NCI-H2107 (cell line): ENCODE measurements at places on chromosomes 16 and 17.

DNA sequence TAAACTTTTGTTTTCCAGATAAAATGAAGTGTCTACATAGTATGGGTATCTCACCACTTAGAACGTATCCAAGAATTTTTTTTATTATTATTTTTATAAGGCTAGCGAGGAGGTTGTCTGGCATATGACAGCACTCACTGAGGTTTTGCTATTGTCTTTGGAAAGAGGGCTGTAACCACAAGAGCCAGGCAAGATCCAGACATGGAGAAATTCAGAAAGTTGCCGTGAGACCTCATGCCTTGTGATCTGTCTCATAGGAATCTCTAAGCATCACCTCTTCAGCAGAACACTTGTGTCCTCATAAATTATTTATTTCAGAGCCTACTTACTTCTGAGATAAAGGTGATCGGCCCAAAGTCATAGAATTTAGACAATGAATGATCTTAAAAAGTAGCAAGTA, 410.8 kb downstream of the CDH11 start:
- no peak for DNase-seq

GRCh38 chr17:27986805-27987684, 55.4 kb upstream of the NLK start:
- no peak for DNase-seq

DNA sequence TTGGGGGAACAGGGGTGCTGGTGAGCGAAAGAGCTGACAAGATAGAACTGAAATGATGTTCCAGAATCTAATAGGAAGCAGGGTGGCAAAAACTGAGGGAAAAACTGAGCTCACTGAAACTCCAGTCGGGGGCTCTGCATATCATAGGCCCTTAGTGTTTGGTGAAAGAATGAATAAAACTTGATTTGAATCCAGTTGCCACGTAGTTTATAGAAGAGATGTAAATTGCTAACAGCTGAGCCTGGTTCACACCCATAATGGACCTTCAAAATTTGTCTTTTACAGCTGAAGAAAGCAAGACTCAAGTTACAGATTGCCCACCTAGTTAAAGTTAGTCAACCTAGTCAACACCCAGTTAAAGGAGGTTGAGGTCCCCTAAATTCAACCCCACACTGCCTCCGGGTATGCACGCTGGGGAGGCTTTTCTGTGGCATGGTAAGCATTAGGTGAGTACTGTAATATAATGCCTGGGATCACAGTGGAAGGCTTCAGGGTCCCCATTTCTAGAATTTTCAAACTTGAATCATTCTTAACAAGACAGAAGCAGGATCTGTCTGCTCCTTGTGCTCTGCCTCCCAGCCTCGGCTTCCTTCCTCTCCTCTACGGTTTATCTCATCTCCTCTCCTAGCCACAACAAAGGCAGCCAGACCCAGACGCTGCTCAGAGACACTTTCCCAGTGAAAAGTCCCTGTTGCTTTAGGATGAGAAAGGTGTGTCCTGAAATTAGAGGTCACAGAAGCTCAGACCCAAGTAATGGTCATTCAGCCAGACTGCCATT, 26.9 kb upstream of the SUPT4H1 start:
- DNase-seq: no peak

DNA sequence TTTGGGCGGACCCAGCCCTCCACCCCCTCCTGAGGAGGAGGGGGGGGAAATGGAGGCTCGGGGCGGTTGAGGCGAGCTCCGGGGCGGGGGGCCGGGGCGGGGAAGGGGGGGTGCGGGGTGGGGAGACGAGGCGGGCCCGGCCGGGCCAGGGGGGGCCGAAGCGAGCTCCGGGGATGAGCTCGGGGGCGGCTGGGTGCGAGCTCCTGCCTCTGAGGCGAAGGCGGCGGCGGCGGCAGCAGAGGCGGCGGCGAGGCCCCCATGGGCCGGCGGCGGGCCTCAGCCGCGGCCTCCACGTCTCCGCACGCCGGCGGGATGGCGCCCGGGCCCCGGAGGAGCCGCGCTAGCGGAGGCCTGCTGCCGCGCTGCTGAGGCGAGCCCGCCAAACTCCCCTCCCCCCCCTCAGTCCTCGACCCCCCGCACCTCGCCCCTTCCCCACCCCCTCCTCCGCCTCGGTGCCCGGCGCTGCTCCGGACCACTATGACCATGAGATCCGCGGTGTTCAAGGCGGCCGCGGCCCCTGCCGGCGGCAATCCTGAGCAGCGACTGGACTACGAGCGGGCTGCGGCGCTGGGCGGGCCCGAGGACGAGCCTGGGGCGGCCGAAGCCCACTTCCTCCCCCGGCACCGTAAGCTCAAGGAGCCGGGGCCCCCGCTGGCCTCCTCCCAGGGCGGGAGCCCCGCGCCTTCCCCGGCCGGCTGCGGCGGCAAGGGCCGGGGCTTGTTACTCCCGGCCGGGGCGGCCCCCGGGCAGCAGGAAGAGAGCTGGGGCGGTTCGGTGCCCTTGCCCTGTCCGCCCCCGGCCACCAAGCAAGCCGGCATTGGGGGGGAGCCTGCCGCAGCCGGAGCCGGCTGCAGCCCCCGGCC, 596 bp downstream of the MSL1 start:
- DNase-seq: no peak

- DNase-seq: no peak
Measured at GRCh38 chr17:57120814-57121213, 35.8 kb downstream of the AKAP1 start.

DNA sequence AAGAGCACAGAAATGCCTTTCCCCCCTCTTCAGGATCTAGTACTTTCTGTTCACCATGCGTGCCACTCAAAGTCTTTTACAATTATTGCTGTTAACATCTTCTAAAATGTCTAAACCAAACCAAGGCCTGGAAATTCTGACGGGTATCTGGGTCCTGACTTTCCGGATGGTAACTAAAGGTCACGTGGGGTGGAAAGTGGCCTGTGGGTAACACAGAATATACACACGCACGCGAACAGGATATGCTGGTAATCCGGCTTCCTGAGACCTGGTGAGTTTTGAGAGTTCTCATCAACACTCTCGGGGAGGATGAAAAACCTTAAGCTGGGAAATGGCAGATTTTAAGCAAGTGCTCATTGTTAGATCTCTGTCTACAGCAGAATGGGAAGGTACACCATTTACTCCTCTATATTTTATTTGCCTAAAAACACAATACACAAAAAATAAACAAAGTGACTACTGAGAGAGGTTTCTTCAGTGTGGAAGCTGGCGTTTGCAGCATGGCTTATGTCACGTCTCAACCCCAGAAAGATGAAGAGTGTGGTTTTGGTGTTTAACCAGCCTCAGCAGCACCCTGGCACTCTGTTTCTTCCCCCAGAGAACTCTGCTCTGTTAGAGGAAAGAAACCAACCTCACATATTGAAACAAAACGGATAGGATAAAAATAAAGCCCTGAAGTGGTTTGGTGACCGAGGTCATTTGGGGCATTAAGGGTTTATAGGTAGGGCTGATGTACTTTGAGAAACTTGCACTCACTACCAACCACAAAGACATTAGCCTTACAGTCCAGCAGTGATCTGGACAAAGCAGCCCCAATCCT, 37.3 kb downstream of the SMG6 start:
- no peak for DNase-seq

- DNase-seq: no peak
Measured at GRCh38 chr17:2207815-2208515, 95.6 kb downstream of the SMG6 start.
